NCI-H446 (cell line): ENCODE measurements at places on chromosomes 4 and X.

GRCh38 chrX:81662381-81662780, 460.5 kb downstream of the SH3BGRL start:
- no peak for DNase-seq

DNA sequence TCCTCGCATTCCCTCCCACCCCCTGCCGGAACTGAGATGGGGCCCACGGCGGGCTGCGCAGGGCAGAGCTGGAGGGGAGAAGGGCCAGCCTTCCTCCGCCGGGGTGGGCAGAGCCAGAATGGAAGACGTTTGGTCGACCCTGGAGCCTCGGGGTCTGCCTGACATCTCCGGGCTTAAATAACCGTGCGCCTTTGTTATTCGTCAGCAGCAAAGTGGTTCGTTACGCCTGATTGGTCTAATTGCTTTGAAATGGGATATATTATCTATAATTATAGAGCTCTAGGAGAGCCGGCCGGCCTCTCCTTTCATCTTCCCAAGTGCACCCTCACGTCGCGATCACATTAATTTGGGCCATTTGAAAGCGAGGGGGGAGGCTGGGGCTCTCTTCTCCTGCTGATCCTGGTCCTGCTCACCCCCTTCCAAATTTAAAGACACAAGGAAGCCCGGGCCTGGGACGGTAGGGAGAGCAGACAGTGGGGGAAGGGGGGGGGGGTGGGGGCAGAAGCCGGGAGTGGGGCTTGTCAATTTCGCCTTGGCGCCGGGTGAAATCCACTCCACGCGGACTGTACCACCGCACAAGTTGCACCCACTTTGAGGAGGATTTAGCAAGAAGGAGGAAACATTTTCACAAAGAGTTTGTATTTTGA, 4.7 kb upstream of the MSX1 start:
- no peak for DNase-seq

DNA sequence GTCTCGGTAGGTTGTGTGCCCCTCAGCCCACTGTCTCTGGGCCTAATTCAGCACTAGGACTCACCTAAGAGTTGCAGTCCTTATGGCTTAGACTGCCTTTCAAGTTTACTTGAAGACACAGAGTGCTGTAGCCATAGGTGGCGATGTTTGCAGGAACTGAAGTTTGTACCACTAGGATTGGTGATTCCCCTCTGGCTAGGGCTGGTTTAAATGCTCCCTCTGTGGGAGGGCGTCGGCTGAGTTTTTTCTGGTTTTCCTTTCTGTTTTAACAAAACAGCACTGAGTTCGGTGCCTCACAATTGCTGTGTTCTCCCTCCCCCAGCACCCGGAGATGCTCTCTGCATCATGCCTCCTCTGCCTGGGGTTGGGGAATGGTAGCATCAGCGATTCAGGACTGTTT, 480.9 kb downstream of the PCDH11X start:
- no peak for DNase-seq

- no peak for DNase-seq
Measured at GRCh38 chrX:88135735-88136134, 611.3 kb upstream of the CPXCR1 start.

DNA sequence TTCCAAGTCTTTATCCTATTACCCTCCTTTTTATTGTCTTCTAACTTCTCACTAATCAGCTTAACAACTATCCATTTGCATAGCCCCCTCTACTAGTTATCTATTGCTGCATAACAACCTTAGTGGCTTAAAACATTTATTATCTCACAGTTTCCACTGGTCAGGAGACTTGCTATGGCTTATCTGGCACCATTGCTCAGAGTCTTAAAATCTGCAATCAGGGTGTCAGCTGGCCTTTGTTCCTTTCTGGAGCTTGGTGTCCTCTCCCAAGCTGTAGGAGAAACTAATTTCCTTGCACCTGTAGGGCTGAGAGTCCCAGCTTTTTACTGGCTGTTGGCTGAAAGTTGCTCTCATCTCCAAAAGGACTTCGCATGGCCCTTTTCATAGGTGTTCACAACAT, 137.0 kb upstream of the SMIM31 start:
- no peak for DNase-seq

- peak; percentile 24 for DNase-seq
Measured at GRCh38 chrX:140141444-140142029, 176.2 kb upstream of the CXorf66 start.

- DNase-seq, result no peak
Measured at GRCh38 chr4:153570228-153570973, 104.2 kb downstream of the TMEM131L start.

- DNase-seq, result no peak
Measured at GRCh38 chr4:102843938-102844337, 16.6 kb upstream of the UBE2D3 start.

GRCh38 chrX:150635952-150636351, 57.2 kb upstream of the MTMR1 start:
- no peak for DNase-seq

- peak; percentile 1 for DNase-seq
Measured at GRCh38 chr4:103429283-103429682, 231.1 kb upstream of the CENPE start.

GRCh38 chr4:173337463-173337862, 3.3 kb upstream of the HMGB2 start:
- DNase-seq, result no peak

- no peak for DNase-seq
Measured at GRCh38 chr4:118284169-118284568, 68.6 kb downstream of the PRSS12 start.

DNA sequence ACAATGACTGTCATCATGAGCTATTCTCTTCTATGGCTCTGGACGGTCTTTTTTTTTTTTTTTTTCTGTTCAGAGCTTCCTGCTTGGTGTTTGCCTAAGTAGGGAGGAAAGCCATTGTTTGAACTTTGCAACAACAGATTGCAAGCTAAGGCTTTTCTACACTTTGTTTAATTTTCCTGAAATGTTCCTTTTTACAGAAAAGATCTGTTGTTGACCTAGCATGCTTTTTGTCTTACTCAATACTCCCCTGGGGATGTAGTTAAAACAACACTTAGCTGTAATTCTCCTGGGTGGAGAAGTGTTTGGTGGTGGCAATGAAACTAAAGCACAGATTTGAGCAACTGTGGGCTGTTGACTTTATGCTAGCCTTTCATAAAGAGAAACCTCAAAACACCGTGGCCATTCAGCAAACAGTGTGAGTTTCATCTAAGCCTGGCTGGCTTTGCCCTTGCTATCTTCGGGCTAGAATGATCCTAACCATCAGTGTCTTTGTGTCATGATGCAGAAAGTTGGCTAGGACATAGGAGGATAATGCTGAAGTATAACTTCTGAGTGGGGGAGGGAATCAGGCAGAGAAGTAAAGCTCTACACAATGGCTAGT, 110.5 kb downstream of the ANXA3 start:
- DNase-seq, result no peak

GRCh38 chrX:2691543-2692220, 587 bp downstream of the CD99 start:
- DNase-seq, result no peak

DNA sequence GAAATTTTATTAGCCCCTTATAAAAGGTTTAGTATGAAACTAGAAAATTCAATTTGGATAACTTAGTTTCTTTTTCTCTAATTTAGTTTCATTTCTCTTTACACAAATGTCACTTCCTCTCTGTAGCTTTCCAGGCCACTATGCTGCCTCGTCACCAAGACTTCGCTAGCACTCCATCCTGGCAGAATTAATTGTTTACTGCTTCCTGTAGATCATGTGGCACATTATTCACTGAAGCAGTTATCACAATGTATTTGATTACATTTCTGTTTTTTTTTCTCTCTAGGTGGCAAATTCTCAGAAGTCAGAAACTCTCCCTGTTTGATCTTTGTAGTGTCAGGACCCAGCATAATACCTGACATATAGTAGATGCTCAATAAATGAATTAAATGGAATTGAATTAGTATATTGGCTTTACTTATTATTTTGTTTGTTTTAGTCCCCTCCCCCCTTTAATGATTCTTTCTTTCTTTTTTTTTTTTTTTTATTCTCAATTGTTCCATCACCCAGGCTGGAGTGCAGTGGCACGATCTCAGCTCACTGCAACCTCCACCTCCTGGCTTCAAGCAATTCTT, 9.3 kb upstream of the SAT1 start:
- no peak for DNase-seq

DNA sequence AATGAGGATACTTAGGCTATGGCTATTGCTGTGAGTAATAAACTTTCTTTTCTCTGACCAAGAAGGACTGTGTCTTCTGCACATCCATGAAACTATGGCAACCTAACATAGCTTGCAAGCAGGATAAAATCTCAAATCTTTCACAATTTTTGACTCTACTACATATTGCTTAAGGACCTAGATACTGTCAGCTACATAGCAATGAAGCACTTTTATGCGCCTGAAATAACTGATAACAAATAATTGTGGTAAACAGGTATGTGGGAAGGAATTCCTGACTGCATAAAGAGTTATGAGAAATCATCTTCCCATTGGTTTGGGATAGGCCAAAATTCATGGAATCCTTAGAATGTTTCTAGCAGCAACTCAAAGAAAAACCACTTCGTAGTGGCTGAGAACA, 41.2 kb upstream of the PDGFC start:
- DNase-seq, result no peak

DNA sequence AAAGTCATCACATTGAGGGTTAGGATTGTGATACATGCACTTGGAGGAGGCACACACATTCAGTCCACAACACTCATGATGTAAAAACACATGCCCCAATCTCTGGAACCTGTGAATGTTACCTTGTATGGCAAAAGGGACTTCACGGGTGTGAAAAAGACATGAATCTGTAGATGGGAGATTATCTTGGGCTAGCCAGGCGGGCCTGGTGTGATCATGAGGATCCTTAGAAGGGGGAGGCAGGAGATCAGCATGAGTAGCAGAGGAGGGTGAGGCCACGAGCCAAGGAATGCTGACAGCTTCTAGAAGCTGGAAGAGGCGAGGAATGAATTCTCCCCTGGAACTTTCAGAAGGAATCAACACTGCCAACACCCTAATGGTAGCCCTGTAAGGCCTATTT, 77.5 kb upstream of the ENPP6 start:
- DNase-seq, result no peak

DNA sequence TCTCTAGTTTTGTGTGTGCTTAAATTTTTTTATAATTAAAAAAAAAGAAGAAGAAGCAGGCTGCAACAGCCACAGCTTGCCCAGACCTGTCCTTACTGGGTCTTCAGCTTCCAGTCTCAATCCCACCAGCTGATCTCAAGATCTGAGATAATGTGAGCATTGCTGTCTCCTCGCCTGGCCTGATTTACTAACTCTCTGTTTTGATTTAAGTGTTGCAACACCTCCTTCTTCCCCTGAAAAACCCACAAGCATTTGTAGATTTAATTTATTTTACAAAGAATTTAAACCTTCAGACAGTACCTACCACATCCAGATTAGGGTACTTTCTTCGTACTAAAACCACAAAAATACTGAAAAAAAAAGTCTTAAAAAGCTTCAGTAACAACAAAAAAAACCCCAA, 38.0 kb downstream of the FAM241A start:
- no peak for DNase-seq

- no peak for DNase-seq
Measured at GRCh38 chrX:108313669-108314068, 124.6 kb downstream of the COL4A6 start.

- no peak for DNase-seq
Measured at GRCh38 chrX:51795136-51795535, 51.9 kb downstream of the GSPT2 start.

GRCh38 chr4:151804821-151805220, 44.0 kb upstream of the GATB start:
- DNase-seq, result no peak

GRCh38 chrX:95878874-95879273, 805.8 kb upstream of the DIAPH2 start:
- DNase-seq, result no peak

- DNase-seq, result no peak
Measured at GRCh38 chr4:38371391-38371851, 292.6 kb upstream of the KLF3 start.

GRCh38 chr4:148845609-148846008, 403.4 kb upstream of the NR3C2 start:
- DNase-seq, result no peak

GRCh38 chr4:68176500-68176899, 46.8 kb upstream of the TMPRSS11F start:
- DNase-seq, result no peak

DNA sequence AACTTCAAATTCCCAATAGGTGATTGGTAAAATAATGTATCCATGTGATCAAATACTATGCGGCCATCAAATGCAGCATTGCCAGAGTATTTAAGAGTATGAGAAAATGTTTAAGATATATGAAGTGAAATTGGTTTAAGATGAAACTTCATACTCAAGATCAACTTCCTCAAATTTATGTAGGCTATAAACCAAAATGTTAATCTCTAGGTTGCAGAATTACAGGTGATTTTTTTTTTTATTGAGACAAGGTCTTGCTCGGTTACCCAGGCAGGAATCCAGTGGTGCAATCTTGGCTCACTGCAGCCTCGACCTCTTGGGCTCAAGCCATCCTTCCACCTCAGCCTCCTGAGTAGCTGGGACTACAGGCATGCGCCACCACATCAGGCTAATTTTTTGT, 25.3 kb downstream of the ACSL4 start:
- no peak for DNase-seq

GRCh38 chrX:105297041-105297440, 76.5 kb upstream of the TEX13A start:
- DNase-seq, result no peak

DNA sequence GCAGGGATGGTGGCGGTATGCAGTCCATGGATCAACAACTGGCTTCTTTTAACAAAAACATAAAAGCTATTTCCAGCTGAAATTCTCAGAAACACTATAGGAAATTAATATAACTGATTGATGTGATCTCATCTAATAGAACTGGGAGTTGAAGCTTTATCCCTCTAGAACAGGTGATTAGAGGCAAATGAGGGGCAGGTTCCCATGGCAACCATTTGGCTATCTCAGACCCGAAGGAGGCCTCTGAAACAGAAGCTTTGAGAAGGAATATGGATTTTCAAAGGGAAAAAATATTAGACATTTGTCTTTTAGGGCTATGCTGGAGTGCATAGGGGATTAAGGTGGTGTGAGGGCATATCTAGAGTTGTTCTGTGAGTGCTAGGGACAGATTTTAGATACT, 50.0 kb downstream of the IGSF1 start:
- no peak for DNase-seq

GRCh38 chr4:17029964-17030363, 131.5 kb upstream of the LDB2 start:
- no peak for DNase-seq

DNA sequence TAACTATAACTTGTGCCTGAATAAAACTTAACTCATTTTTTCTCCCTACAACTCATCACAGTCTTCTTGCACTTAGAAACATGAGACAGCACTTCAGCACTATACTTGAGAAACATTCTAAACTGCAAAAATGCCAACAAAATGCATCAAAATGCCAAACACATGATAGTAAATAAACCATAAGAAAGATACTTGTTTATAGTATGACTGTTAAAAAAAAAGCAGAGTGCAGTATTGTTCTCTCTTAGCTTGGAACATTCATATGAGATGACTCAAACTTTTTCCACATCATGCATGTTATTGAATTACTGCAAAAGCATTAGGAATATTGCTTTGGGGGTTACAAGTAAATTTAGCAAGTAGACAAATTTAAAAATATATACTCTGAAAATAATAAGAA, 135.7 kb upstream of the ANXA10 start:
- DNase-seq, result no peak
